ENCODE measurements at places on chromosomes 11 and 22. TPM values are rescaled to one million over a fixed set of nuclear protein-coding genes. Genes with fewer than 3 reads are reported as not detected.

- DNase-seq, result no peak
These were observed 2.2 kb downstream of the TCIRG1 start for GRCh38 chr11:68040957-68041591.

DNA sequence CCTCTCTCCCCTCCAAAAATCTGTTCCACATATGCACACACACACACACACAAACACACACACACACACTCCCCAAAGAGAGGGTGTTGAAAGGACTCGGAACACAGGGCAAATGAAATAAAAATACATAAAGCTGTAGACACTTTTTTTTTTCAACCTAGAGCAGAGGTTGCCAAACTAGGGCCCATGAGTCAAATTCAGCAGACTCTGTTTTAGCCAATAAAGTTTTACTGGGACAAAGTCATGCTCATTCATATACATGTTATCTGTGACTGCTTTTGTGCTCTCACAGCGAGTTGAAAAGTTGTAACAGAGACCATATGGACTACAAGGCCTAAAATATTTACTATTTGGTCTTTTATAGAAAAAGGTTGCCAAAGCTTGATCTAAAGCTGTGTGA, 8.9 kb downstream of the IMMP1L start:
- no peak for DNase-seq

DNA sequence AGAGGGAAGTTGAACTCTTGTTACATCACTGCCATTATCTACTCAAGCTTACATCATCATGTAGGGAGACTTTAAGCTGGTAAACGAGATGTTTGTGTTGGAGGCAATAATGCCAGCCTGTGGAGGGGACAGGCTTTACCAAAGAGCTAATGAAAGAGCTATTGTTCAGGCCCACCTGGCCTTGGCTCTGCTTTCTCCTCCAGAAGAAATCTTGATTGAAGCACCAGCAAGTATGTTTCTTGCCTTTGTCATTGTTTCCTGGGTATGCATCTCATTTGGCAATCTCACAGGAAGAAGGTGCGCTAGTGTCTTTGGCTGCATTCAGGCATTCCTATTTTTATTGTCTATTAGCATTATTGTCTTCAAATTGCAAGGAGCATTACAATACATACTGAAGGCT, 16.7 kb upstream of the CARD18 start:
- no peak for DNase-seq

GRCh38 chr22:48753752-48754517, 1073.7 kb downstream of the BRD1 start:
- DNase-seq, result peak; percentile 36

GRCh38 chr11:35487532-35488078, 37.8 kb downstream of the PAMR1 start:
- DNase-seq, result peak; percentile 64

DNA sequence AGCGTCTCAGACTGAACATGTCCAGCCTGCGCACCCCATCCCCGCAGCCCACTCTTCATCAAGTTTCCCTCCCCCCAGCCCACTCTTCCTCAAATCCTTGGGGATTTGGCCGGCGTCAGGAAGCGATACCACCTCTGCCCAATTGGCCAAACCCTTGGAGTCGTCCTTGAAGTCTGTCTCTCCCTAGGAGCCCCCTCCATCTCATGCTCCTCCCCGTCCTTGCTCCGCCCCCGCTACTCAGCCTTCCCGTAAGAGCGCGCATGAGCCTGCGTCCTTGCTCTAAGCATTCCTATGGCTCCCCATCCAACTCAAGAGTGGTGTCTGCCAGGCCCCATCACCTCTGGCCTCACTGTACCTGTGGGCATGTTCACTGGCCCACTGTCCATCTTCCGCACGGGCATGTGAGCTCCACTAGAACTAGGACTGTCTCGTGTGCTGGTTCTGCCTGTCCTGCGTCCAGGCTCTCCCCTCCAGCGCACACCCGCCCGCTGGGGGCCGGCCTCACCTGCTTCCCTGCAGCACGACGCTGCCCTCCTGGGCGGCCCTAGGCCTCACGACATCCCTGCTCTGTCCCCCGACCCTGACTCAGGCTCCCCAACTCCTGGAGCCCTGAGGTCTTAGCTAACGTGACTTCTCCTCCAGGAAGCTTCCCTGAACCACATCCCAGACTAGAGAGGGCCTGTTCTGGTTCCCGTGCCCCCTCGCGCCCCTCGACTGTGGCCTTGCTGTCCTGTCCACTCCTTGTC, 30.5 kb upstream of the TTLL12 start:
- no peak for DNase-seq

GRCh38 chr11:116828632-116829524, 829 bp upstream of the APOC3 start:
- no peak for DNase-seq

GRCh38 chr11:115678942-115679341, 174.7 kb upstream of the CADM1 start:
- DNase-seq, result no peak

The KRTAP5-1 gene
- total RNA-seq, result not detected

The MLC1 gene
- total RNA-seq, result 0.03 TPM

The ASPHD2 gene
- total RNA-seq, result 0.87 TPM
